GM13977 (cell line): ENCODE measurements at places on chromosomes 11 and 22.

GRCh38 chr22:47902646-47903180, 1140.3 kb downstream of the TBC1D22A start:
- DNase-seq, result no peak

DNA sequence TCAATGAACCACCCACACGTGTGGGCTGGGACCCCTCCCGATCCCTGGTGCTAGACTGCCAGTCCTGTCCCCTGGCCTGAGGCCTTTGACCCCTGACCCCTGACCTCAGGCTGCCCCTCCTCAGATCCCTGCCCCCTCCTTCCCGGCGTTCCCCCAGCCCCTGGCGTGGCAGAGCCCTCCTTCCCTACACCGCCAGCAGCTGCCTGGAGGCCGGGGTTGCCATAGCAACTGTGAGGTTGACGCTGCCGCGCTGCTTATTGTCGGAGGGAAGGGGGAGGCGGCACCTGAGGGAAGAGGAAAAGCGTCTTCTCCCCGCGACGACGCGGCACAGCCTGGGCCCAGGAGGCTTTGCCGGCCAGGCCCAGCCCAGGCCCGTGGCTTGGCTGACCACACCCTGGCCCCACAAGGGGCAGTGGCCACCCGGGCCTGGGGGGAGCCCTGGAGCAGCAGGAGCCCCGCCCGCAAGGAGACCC, 32.6 kb downstream of the SHANK3 start:
- DNase-seq, result no peak

- no peak for DNase-seq
Measured at GRCh38 chr22:20206709-20207215, 55.9 kb upstream of the CCDC188 start.

DNA sequence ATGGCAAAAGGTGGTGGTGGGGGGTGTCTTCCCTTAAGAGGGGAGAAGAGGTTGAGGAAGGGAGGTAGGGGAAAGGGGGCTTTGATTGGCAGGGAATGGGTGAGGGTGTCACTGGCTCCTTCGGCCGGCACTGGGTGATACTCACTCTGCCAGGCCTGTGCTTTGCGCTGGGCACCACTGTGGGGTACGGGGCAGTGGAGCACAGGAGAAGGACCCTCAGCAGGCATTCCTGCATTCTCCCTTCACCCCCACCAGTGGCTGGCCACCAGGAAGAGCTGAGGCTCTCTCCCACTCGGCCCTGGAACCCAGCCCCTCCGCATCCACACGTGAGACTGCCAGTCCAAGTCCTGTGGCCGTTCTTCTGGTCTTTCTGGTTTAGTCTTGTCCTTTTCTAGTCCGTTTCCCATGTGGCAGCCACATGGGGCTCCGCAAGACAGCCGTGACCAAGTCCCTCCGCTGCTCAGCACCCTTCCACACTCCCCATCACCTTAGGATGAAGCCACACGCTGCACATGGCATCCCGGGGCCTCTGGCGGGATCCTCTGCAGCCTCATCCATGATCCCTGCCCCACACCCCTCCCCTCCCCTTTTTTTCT, 8.0 kb downstream of the CAPN5 start:
- DNase-seq, result no peak

GRCh38 chr22:18111759-18112330, 1.2 kb downstream of the TUBA8 start:
- DNase-seq, result no peak

DNA sequence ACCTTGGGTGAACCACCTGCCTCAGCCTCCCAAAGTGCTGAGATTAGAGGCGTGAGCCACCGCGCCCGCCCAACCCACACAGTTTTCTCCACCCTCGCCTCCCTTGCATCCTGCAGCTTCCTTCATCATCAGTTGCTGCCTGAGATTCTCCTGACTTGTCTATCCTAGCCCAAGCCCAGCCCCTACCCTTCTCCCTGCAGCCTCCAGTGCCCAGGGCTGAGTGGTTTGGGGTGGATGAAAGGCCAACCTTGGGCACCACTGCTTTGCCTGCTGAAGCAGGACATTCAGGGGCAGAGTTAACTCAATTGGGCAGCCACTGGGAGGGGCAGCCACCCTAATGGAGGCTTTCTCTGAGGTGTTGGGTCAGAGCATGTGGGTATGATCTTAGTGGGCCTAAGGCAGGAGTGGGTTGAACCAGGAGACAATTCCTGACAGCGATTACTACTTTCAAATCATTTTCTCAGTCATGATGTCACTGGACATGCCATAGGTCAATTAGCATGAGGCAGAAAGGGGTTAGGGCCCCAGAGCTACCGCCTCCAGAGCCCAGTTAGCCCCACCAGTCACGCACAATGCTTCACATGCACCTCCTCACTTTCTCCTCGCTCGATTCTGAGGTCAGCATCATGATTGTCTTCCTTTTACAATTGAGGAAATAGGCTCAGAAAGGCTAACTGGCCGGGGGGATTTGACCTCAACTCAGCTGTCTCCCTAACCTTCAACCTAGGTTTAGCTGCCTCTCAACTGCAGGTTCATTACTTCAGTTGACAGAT, 1.0 kb upstream of the FKBP2 start:
- peak; percentile 80 for DNase-seq

DNA sequence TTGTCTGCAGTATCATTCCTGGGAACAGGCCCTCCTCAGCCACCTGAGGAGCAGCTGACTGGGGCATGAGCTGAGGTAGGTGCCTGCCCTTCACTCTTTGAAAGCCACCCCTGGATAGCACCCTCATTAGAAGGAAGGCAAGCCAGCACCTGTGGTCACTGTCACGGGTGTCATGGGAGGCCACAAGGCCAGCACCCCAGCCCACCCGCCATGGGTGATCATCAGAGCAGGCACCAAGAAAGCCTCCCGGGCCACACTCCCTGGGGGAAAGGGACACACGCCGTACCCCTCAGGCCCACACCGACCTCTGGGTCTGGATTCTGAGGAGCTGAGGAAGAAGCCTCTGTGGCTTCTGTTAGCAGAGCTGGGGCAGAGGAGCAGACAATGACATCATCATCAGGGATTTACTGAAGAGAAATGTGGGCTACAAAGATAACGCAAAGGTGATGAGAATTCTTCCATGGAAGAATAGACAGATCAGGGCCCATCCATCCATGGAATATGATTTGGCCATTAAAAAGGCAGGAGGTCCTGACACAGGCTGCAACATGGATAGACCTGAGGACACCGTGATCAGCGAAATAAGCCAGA, 16.7 kb upstream of the NAP1L4 start:
- DNase-seq, result no peak
